ENCODE measurements at places on chromosomes 5 and 9.

DNA sequence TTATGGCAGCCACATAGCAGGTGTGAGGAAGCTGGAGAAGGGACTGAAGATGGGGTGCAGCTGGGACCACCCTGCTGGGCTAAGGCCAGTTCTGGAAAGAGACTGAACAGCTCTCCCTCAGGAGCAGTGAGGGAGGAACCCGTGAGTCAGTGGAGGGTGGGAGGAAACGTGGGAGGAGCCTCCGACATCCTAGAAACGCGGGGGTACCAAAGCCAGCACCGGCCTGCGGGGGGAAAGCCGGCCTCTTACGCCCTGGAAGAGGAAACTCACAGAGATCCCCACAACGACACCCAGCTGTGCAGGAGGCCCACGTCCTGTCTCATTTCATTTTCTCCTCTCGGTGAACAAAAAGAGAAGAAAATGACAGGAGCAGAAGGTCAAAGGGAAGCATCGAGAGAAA lies 185.8 kb upstream of the IRX4 start:
- DNase-seq = no peak

DNA sequence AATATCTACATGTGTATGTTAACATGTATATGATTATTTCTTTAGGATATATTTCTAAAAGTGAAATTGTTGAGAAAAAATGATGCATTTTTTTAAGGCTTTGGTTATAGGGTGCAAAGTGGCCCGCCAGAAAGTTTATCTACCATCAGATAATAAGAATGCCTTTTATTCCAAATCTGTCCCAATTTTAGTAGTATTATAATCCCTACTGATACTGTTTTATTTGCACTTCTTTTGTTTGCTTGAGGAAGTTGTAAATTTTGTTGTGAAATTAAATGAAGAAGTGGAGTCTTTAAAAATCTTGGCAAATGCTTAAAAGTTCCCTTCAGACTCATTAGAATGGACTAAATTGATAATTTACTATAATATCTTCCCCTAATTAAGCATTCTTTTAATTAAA lies 73.0 kb downstream of the NIPBL start:
- DNase-seq = no peak

GRCh38 chr9:9142001-9142400 lies 1342.4 kb upstream of the DMAC1 start:
- DNase-seq = no peak

DNA sequence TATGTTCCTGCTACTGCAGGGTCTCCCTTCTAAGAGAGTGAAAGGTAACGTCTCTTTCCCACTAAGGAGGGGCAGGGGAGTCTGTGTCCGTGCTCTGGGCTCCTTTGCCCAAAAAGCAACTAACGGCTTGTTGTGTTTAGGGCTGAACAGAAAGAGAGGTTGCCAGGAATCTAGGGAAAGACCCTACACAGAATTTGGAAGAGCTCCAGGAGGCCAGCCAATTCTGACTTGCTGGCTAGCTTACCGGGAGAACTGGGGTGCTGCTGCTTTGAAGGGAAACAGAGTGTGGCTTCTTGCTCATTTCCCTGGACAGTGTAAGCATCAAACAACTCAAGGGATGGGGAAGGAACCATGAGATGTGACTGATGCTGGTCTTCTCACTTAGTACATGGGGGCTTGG lies 176.1 kb downstream of the GADD45G start:
- no peak for DNase-seq

DNA sequence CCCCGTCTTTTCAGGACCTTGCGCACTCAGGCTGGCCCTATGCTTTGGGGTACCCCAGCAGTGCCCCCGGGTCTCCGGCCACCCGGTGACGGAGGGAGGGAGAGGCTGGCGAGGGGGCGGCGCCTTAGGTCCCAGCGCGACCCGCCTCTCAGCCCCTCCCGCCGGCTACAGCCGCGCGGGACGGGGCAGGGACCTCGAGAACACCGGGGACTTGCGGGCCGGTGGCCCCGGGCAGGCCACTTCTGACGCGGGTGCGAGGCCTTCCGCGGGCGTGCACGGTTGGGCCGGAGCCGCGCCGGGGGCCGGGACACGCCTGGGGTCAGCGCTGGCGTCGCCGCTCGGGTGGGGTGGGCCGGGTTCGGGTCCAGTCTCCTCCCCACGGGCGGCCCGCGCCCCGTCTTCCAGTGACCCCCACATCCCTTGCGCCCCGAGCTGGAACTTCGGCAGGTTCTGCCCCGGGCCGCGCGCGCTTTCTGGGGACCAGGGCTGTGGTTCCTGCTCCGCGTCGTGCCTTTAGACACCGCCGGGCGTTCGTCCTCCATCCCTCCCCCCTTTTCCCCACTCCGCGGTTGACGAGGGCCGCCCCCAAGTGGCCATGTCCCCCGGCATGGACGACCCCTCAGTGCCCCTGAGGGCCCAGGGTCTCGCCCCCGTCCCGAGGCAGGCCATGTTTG lies 3.8 kb upstream of the SQSTM1 start:
- DNase-seq = no peak

- no peak for DNase-seq
These were observed 5.8 kb upstream of the HAND1 start for GRCh38 chr5:154483654-154484392.

DNA sequence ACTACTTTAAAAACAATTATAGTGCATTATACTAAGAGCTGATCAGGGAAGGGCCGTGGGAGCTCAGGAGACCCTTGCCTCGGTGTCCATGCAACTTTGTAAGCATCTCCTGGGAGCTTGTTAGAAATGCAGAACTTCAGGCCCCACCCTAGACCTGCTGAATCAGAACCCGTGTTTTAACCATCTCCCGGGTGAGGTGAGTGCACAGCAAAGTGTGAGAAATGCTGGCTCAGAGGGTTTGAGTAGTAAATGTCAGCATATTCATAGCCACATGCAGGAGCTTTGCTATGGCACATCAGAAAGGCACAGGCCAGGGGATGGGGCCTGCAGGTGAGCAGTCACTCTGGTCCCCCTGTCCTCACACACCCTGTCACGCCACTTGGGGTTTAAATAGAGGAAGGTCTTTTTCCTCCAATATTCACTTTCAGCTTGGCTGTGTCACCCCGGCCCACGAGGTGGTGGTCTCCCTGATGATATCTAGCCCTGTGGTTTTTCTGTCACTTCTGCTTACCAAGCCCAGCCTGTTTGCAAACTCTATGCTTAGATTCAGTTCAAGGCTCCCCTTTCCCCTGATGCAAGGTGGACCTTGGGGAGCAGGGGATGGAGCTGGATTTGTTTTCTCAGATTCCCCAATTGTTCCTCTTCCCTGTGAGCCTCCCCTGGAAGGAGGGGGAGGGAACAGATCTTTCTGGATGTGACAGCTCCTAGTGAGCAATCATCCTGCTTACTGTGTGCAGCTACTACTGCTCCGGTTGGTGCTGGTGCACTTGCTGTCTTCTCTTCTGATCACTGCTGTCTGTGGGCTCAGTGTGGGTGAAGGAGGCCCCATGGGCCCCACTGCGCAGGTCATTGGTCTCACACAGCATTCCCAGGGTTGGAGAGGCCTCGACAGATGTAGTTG lies 51.8 kb upstream of the TGFBR1 start:
- no peak for DNase-seq

DNA sequence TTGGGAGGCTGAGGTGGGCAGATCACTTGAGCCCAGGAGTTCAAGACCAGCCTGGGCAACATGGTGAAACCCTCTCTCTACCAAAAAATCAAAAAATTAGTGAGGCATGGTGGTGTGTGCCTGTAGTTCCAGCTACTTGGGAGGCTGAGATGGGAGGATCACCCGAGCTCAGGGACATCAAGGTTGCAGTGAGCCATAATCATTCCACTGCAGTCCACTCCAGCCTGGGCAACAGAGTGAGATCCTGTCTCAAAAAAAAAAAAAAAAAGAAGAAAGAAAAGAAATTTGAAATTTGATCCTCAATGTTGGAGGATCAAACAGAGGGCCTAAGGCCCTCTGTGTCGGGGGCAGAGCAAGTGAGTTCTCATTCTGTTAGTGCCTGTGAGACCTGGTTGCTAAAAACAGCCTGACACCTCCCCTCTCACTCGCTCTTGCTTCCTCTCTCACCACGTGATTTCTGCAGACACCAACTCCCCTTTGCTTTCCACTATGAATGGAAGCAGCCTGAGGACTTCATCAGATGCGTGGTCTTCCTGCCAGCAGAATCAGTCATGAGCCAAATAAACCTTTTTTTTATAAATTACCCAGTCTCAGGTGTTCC lies 8.4 kb upstream of the GOLPH3 start:
- DNase-seq = no peak

- DNase-seq = peak; percentile 24
These were observed 19.8 kb upstream of the SLC9A3 start for GRCh38 chr5:543755-544674.

GRCh38 chr9:89664896-89665329 lies 60.1 kb downstream of the GADD45G start:
- no peak for DNase-seq

DNA sequence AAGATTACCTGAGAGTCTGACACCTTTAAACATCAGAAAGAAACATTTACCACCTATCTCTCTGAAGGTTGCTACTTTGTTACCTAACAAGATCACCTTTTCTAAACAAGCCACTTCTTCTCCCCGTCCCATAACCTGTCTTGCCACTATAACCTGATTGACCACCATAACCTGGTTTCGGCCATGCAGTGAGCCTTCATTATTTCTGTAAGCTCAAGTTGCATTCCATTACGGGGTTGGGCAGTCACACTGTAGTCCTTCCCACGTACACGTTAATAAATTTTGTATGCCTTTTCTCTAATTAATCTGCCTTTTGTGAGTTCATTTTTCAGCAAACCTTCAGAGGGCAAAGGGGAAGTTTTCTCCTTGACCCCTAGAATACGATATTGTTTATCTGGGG lies 28.0 kb upstream of the CCNG1 start:
- no peak for DNase-seq
